ENCODE measurements at places on chromosomes 2 and 18.

GRCh38 chr18:2887470-2887869, 40.7 kb downstream of the EMILIN2 start:
- DNase-seq, result no peak

- DNase-seq, result no peak
These were observed 153.2 kb upstream of the PTPRM start for GRCh38 chr18:7413906-7414305.

GRCh38 chr2:84861539-84861938, 19.3 kb downstream of the TRABD2A start:
- no peak for DNase-seq

DNA sequence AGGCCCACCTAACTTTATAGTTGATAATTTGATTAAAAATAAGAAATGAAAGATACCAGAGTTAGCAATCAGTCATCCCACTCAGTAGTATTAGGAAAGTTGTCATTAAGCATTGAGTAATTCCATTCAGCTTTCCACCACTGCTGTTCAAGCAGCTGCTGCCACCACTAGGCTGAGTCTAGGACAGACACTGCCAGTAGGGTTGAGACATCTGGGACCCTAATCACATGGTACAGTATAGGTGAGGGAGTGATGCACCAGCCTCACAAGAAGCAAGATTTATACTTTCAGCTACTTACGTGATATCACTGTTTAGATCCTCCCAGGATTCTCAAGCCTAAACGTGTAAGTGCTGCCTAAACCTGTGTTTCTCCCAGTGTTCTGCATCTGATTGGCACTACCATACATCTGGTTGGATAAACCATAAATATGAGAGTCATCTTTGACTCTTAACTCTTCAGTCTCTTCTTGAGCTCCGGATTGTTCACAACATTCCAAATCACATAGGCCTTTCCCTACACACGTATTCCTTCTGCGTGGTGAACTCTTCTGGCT, 3.2 kb downstream of the UBXN4 start:
- peak; percentile 30 for DNase-seq

DNA sequence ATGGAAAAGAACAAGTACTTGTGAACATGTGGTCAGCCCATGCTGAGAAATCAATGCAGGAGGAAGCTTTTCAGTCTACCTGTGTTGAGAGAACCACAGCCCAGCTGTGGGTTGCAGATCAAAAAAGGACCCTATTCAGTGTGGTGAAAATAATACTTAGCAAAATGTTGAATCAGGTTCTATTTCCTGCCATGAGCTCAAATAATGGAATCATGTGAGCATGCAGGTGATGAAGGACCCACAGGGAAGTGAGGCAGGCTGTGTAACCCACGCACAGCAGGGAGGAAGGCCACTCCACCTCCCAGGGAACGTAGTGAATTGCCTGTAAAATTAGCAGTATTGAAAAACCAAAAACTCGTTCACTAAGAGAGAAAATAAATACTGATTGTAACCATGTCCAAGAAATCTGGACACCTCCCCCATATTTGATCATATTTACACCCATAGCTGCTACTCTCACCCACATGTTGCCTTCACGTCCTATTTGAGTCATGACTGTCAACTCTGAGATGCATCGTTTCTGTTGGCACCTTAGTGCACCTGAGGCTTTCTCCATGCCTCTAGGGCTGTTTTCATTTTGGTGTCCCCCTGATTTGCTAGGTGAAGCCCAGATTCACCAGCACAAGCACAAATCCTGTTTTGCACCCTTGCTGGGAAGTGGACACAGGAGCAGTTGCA, 20.5 kb upstream of the BCL2L11 start:
- DNase-seq, result no peak

DNA sequence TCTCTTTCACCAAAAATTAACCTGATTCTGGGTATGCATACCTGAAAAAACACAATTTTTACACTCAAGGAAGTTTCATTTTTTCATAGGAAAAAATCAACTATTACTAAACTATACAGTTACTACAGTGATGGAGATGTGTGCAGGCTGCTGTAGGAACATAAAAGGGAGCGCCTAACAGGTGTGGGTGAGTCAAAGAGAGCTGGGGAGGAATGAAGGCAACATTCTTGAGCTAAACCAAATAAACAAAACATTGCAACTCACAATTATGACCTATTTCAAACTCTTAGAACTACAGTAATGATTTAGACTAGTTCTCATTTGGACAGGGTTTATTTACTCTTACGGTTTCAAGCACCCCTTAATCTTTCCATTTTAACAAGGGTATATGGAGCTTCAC, 13.4 kb upstream of the CLASP1 start:
- no peak for DNase-seq

GRCh38 chr2:223918671-223919134, 26.4 kb downstream of the WDFY1 start:
- no peak for DNase-seq

GRCh38 chr2:16773080-16773713, 107.6 kb upstream of the CYRIA start:
- peak; percentile 38 for DNase-seq

DNA sequence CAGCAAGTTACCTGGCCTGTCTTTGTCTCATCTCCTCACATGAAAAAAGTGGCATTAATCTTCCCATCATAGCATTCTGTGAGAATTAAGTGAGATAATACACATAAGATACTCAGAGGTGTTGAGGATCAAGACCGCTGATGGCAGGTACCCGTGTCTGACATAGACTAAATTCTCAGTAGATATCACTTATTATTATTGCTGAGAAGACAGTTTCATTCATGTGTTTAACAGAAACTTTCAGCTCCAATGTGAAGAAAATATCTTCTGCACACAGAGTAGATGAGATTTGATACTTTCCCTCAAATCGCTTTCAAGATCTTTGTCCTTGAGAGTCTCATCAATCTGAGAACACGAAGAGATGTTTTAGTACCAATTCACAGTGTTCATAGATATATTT, 809.4 kb downstream of the TSN start:
- DNase-seq, result no peak

- no peak for DNase-seq
These were observed 291.5 kb downstream of the PTH2R start for GRCh38 chr2:208698114-208698513.

DNA sequence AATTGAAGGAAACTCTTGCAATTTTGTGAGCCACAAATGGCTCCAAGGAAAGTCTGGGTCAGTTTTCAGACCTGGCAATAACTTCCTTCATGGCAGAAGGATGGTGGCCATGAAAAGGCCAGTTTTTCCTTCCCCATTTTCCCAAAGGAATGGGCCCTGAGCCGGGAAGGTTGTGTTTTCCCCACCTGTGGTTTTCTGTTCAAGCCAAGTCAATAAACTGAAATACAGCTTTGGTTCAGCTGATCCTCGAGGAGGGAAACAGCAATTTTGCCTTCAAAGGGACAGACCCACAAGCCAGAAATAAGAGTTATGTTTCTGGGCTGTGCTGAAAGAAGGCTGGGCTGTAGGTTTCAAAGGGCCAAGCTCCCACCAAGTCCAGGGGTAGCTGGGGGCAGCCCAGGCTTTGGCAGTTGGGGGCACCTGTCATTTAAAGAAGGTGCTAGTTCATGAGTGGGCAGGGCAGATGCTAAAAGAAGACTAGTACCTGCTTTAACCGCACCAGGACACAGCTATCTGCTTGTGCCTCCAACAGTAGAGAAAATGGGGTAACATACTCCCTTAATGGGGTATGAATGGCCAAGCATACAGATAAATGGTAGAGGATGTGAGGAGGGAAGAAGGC, 97.0 kb downstream of the TTC32 start:
- DNase-seq, result no peak

- DNase-seq, result no peak
These were observed 60.1 kb downstream of the ARHGEF4 start for GRCh38 chr2:130896813-130897212.

DNA sequence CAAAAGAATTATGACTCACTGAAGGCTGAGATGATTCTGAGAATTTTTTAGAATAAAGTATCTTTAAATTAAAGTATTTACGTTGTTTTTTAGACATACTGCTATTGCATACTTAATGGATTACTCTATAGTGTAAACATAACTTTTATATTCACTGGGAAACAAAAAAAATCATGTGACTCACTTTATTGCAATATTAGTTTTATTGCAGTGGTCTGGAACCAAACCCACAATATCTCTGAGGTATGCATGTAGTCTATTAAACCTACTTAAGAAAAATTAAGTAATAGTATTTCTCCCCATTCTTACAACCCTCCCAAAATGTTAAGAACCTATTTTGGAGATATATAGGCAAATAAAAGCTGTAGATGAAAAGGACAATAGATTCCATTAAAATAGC, 142.9 kb upstream of the ZNF521 start:
- DNase-seq, result no peak

DNA sequence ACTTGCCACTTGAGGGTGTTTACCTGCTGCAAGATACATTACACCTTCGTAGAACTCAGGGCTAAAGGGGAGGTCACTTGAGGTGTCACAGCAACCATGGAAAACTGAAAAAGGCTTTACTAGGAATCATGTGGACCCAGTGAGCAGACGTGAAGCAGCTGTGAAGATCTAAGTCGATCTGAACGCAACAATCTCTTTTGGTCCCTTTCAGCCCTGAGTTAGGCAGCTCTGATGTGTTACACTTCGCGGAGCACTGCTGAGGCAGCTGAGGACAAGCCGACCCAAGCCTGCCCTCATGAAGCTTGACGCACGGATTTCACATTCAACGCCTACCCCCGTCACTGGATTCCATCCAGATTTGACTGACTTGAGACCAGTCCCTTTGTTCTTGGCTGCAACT, 75.8 kb upstream of the NPAS2 start:
- DNase-seq, result no peak

- DNase-seq, result peak; percentile 4
These were observed 79.7 kb upstream of the CYTIP start for GRCh38 chr2:157523270-157524247.

GRCh38 chr18:13235981-13236380, 17.4 kb downstream of the LDLRAD4 start:
- no peak for DNase-seq

GRCh38 chr2:100195942-100196341, 53.6 kb upstream of the AFF3 start:
- no peak for DNase-seq

DNA sequence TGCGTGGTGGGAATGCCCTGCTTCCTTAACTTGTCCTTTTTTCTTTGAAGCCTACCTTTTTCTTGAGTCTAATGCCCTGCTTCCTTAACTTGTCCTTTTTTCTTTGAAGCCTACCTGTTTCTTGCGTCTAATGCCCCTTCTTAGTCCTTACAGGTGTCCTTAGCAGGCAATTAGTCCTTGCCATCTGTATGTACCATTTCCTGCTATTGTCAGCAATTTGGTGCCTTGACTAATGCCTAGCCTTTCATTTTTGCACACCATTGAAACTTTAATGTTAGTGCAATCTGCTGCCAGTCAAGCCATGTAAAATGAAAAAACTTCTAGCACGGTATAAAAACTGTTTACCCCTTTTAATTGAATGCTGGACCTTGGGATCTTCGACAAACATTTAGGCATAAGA, 4.3 kb downstream of the KDM3A start:
- DNase-seq, result no peak

DNA sequence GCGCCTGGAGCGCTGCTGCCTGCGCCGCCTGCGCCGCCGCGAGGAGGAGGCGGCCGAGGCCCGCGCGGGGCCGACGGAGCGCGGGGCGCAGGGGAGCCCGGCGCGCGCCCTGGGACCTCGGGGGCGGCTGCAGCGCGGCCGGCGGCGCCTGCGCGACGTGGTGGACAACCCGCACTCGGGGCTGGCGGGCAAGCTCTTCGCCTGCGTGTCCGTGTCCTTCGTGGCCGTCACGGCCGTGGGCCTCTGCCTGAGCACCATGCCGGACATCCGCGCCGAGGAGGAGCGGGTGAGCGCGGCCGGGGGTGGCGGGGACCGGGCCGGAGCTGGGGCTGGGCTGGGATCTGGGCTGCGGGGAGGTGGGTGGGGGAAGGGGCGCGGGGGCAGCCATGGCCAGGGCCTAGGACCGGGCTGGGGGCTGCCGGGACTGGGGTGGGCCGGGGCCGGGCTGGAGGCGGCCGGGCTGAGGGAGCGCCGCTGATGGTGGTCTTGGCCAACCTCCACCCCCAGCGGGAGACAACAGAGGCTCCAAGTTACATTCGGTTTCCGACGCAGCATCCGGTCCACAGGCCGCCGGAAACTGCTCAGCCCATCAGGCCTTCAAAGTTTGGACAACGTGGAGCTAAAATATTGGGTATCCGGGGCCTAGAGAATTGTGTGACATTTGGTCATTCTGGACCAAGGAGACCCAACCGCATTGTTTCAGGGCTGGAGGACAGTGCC, 66.4 kb downstream of the KCNG2 start:
- DNase-seq, result no peak

DNA sequence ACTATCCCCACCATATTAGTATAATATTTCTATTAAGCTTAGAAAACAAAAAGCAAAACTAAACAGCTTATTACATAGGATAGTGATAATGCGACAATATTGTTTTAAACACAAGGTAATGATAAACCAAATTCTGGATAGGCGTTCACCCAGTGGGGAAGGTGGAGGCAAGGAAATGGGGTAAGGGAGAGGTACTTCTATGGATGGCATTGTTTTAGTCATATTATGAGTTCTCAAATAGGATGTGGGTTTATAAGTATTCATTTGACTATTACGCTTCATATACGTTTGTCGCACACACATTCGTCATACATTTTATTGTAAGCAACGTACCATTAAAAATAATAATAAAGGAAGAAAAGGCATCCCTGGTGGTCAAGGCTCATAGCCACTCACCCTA, 88.8 kb upstream of the DNMT3A start:
- no peak for DNase-seq

- DNase-seq, result no peak
These were observed 376.2 kb downstream of the NCKAP5 start for GRCh38 chr2:133192028-133192427.

DNA sequence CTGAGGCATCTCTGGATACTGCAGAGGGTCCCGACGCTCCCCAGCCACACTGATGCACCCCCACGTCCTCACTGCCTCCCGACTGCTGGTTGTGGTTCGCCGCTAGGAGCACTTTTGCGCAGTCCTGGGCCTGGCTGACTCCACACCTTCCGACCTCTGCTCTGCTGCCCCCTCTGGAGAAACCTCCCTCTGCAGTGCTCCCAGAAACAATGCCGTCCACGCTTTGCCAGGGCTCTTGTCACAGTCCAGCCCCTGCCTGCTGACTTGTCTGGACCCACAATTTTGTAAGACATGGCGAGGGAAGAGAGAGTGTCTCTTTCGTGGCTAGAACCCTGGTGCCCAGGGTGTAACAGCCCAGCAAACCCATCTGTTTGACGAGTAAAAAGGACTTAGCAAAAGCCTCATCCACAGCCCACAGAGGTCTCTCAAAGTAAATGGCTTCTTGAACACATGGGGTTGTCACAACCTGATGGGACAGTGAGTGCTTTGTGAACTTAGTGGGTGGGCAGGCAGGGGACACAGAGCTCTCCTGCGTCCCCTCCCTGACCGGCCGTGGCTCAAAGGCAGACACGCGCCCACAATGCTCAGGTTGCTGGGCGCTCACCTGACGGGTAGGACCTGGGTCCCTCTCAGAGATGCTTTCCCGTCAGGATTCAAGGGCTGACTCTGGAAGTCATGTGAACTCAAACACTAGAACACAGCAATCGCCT, 4.0 kb downstream of the COPS9 start:
- no peak for DNase-seq

All from stomach (tissue), 19 donors.